ENCODE measurements at places on chromosomes 2 and 18.

DNA sequence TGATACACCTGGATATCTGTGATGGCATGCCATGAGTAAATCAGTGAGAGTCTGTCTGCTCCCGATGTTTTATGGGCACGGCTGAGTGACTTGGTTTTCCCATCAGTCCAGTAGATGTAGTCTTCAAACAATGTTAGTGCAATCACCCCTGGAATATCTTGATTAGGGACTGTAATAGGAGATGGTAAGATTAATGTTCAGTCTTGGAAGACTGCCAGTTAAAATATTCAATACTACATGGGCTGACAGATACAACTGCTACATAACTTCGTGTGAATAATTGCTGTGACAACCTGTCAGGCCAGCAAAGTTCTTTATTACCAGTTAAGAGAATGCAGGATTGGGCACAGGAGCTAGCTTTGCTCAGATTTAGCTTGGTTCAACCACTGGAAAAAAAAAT, 1673.3 kb downstream of the LRP1B start:
- DNase-seq: no peak

- DNase-seq: no peak
These were observed 177.1 kb downstream of the EIPR1 start for GRCh38 chr2:3200420-3200939.

DNA sequence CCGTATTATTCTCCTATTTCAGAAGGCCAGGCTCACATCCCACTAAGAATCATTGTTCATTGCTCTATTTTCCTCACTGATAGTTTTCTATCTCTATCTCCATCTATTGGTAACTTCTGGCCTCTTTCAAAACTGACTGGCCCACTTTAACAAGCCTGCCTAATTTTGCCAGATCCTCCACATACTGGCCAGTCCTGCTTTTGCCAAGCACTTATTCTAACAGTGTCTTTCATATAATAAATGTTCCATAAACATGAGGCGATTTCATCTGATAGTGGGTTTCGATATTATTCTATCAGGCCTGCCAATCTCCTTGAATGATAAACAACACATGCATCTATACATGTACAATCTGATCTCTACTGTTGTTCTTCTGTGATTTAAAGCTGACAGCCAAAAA, 125.9 kb upstream of the KCNH7 start:
- peak; percentile 4 for DNase-seq

- no peak for DNase-seq
These were observed 45.1 kb upstream of the SERTAD2 start for GRCh38 chr2:64698668-64699444.
